ENCODE measurements at places on chromosomes 12 and 14.

- DNase-seq, result no peak
Observed at GRCh38 chr14:81315341-81315740, 84.8 kb downstream of the STON2 start.

DNA sequence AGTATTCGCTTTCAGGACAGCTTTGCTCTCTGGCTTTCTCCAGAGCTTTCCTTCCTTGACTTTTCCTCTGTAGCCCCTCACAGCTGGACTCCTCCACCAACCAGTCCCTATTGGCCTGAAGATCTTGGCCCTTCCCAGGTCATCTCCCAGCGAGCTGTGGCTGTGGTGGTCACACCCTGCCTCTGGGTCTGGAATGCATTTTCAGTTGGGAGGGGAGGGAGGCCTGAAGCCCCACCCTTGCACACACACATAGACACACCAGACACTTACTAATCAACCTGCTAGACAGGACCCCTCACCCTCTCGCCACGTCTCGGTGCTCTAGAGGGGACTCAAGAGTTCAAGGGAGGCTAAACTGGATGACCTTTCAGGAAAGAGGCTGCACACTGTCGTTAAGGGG, 13.9 kb downstream of the JDP2 start:
- no peak for DNase-seq

DNA sequence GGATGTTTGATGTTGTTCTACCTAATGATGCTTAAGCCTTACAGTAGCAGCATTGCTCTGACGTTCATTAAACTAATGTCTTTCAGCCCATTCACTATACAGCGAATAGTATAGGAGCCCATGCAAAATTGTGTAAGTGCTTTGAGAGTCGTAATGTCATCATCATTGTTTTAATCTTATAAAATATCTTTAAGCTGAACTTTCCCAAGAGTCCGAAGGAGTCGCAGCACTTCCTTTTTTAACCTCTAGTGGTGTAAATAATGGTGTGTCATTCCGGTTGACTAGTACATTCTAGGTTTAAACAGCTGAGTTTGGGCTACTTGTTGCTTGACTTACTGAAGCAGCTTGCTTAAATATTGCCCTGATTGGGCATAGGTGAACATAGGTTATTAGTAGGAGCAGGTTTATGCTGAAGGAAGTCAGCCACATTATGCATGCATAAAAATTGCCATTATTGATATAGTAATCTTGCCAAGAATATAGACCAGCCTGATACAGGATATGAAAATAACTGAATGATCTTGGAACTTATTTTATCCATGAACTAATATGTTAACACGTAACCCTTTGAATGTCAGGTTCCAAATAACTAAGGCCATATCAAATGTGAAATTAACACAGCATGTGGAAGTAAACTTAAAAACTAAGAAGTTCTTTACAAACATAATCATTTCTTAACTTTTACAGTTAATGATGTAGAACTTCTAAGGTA, 2.6 kb downstream of the WNK1 start:
- DNase-seq, result no peak

DNA sequence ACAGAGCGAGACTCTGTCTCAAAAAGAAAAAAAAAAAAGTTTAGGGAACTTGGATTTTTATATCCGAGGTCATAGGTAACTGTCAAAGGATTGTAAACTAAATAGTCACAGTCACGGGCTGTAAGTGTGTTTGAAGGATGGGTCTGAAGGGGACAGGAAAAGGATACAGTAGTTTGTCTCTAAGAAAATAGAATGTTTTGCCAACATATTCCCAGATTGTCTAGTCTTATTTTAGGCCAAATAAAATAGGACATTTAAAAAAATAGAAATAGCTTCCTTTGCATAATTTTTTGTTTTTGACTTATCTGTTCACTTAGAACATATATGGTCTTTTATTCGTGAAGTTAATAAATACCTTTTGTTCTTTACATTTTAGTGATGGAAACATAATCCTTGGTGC, 24.2 kb upstream of the REP15 start:
- no peak for DNase-seq

DNA sequence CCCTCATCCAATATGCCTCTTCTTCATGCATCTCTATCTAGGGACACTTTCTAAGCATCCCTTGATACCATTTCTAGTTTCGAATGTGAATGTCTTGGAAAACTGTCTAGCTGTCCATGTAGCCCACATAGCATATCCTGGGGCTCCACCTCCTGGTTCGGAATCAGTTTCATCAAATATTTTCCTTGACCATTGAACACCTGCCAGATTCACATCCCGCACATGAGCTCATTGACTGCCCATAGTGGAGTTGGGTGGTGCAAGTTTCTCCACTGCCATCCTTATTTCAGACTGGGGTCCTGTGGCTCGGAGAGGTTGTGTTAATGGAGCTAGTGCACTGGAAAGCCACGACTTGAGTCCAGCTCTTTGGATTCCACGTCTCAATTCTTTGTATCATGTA, 58.6 kb upstream of the TMEM263 start:
- DNase-seq, result no peak

DNA sequence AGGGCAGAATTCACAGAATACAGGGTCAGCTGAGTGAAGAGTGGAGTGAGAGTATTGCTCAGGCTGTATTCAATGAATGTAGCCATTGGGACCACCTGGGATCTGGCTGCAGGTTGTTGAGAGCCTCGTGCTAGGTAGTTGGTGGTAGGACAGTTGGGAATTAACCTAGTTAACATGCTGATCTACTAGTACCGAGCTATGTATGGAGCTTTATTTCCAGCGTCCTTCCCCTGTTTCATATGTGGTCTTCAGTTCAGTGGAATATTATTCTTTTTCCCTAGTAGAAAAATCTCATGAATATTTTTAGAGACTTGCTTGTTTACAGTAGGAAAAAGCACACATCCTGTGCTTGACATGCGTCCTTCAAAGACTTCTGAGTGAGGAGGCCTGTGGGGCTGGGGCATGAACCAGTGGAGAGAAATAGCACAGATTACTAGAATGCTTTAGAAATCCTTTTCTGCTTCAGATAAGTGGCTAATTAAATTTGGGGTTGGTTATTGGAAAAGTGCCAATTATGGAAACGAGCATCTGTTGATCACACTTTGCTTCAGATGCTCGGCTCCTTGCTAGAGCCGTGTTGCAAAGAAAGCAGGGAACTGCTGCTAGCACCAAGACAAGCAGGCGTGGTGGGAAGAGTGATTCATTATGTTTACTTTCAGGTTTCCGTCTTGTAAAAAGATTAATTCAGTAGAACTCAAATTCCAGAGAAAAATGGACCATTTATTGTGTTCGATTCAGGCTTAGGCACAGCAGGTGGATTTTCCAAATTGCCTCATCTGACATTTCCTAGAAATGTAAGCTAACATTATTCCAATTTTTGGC, 53.6 kb downstream of the ARF6 start:
- peak; percentile 29 for DNase-seq

DNA sequence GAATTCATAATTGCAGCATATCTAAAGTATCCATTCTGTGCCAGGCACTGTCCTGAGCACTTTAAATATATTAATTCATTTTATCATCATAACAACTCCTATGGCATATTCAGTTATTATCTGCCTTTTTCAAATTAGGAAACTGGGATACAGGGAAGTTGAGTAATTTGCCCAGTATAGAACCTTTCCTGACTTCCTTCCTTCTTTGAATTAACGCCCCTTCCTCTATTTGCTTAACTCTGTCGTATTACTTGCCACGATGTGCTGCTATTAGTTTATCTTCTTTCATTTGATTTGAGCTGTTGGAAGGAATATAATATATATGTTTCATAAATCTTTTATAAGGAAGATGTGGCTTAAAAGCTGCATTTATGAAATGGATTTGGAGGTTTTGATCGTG, 25.4 kb upstream of the FAM177A1 start:
- no peak for DNase-seq

DNA sequence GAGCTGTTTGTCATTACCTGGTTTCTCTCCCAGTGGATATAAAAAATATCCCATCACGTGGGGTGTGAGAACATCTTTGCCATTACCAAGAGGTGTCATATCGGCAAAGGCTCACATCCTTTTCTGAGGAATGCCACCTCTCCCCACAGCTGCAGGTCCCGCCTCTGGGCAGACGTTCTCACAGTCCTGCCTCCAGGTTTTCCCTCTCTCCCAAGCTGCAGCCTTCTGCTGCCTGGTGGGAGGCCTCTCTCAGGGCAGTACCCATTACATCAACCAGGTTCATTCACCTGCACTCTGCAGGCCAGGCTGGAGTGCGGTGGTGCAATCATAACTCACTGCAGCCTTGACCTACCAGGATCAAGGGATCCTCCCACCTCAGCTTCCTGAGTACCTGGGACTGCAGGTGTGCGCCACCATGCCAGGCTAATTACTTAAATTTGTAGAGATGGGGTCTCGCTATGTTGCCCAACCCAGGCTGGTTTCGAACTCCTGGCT, 15.0 kb upstream of the TMEM119 start:
- DNase-seq, result no peak

DNA sequence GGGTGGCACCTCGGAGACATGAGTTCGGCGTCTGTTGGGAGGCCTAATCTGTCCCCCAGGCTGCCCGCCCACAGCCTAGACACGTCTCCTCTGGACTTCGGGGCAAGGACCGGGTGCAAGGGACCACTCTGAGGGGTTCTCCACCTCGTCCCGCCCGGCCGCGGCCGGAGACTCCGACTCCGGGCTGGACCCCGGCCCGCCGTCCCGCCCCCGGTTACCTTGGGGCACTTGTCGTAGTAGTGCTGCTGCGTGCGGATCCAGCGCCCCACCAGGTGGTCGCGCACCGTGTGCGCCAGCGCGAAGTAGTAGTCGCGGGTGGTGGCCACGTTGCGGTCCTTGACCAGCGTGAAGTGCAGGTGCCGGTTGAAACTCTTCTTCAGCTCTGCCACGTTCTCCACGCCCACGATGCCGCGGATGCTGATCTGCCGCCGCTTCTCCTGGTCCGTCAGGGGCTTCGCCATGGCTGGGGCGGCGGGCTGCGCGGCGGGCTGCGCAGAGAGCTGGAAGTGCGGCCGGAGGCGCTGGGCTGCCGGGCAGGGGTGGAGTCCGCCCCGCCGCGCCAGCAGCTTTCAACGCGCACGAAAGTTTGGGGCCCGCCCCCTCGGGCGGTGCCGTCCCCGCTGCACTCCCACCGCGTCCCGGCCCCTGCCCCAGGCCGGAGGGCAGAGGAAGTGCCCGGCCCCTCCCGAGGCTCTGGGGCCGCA, at the start of gene PYGL:
Gene PYGL, minus strand, starts transcription at position 541 of the 704 bp plus-strand sequence. Its CDS starts 80 bp downstream, at position 461.
- no peak for DNase-seq

DNA sequence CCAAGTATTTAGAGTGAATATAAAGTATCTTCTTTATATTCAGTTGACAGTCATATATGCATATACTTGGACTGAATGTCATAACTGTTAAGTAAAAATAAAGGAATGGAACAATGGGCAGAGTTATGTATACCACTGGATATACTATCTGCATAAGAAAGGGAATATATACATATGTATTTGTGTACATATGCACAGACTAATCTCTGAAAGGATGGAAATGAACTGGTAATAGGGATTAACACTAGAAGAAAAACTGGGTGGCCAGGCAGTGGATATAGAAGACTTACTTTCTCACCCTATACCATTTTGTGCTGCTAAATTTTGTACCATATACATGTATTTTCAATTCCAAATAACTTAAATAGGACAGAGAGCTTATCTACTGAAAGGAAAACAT, 200.1 kb downstream of the MED13L start:
- DNase-seq, result no peak

DNA sequence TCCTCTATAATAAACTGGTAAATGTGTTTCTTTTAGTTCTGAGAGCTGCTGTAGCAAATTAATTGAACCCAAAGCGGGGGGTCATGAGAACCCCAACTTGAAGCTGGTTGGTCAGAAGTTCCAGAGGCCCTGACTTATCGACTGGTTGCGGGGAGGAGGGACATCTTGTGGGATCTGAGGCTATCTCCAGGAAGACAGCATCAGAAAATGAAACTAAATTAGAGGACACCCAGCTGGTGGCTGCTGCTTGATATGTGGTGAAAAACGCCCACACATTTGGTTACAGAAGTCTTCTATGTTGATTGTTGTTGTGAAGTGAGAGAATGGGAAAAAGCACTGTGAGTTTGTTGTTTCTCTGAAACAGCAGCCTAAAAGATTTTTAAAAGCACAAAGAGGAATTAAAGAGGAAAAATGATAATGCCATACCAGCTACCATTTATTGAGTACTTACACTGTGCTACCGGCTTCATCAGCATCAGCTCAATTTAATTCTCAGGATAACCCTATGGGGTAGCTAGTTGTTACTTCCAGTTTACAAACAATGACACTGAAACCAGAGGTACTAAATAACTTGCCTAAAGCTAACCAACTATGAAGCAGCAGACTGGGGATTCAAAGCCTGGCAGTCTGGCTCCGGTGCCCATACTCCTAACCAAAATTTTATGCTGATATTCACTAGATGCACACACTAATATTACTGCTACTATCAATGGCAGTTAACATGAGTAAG, 24.3 kb downstream of the DDX24 start:
- no peak for DNase-seq

GRCh38 chr14:38808734-38809455, 294.1 kb downstream of the SEC23A start:
- no peak for DNase-seq

GRCh38 chr14:68512088-68512487, 280.8 kb downstream of the ZFP36L1 start:
- no peak for DNase-seq

GRCh38 chr12:26255893-26256645, 60.7 kb downstream of the SSPN start:
- no peak for DNase-seq

Measured in stimulated activated CD4-positive, alpha-beta T cell treated with anti-CD3 and anti-CD28 coated beads, Interleukin-1b, Interleukin-23, amount 100 ng/mL, for 4 hours (primary cell).